MV-4-11 (cell line): ENCODE measurements at places on chromosomes 7 and 10.

GRCh38 chr7:147245274-147245673 is 1128.7 kb downstream of the CNTNAP2 start:
- peak; percentile 10 for DNase-seq

DNA sequence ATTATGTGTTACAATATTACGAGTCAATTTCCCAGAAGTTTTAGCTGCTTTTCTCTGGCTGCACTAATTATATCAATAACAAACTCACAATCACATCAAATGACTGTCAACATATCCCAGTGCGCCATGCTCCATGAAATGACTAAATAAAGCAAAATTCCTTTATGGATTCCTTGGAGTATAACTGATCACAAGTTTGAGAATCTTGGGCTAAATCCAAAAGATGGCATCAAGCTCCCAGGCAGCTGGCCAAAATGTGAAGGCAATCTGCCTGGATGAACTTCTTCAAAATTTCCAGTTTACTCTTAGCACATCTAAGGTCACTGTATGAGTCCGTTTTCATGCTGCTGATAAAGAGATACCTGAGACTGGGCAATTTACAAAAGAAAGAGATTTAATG is 210.8 kb downstream of the CCSER2 start:
- no peak for DNase-seq

DNA sequence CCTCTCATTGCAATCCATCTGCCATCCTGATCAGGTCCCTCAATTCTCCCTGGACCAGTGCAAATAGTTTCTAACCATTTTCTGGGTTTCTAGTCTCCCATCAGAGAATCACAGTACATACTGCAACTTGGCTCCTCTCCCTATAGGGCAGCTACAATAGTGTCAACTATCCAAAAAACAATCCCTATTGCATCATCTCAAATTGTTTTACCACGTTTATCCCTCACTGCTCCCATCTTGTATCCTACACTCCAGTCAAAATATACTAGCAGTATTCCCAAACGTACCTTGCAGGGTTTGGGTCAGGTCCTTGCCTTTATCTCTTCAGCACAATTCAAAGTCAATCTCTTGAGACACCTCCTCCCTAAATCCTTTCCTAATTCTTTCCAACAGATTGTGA is 23.6 kb downstream of the ASB15 start:
- no peak for DNase-seq

DNA sequence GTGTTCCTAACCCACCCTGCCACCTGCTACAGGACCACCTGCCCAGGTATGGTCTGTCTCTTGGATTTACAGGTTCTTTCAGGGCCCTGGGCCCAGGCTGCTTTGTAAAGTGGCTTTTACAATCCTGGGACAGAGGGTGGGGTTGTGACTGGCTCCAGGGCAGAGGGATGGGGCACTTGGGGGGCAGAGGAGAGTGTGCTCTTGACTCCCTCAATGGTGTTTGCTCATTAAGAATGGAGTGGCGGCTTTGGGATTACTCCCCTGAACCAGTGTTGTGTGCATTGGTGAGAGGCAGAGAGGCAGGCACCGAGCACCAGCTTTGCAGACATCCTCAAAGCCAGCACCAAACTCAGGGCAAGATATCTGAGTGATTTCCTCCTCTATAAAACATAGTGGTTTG is 43.5 kb downstream of the VWA2 start:
- DNase-seq: no peak
